CD4-positive, alpha-beta T cell treated with Interleukin-17A for 4 hours (primary cell): ENCODE measurements at places on chromosomes 1 and 21.

- DNase-seq = no peak
Measured at GRCh38 chr1:29502225-29502910, 266.0 kb downstream of the PTPRU start.

GRCh38 chr1:38624336-38625039, 235.1 kb downstream of the RRAGC start:
- DNase-seq = no peak

DNA sequence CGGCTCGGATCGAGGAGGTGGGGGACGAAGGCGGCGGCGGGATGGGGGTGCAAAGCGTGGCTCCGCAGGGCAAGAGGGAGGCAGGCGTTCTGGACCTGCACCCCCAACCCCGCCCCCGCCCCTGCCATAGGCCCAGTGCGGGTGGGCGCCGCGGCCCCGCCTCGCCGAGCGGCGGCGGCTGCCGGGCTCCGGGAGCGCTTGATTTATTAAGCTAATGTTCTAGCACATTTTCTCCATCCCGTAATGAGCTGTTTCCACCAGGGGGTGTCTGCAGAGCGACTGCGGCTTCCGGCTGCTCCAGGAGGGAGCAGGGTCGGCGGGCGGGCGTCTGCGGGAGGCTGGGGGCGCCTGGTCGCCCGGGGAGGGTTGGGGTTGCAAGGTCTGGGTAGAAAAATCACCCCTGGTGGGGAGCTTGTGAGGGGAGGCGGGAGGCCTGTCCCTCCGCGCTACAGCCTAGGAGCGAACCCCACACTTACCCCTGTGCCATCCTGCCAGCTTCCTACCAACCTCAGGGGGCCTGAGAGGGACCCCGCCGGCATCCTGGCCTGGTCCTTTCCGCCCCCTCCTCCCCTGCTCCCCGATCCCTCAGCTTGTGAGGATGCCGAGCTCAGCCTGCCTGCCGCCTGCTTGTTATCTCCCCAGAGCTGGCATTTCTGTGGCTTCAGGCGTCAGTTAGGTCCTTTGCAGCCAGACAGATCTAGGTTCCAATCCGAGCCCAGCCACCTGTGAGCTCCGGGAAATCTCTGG, 48.5 kb upstream of the ACOT11 start:
- peak; percentile 60 for DNase-seq

- no peak for DNase-seq
Measured at GRCh38 chr1:166907763-166908162, 31.7 kb upstream of the TADA1 start.

- no peak for DNase-seq
Measured at GRCh38 chr1:97186381-97186780, 464.8 kb downstream of the PTBP2 start.

DNA sequence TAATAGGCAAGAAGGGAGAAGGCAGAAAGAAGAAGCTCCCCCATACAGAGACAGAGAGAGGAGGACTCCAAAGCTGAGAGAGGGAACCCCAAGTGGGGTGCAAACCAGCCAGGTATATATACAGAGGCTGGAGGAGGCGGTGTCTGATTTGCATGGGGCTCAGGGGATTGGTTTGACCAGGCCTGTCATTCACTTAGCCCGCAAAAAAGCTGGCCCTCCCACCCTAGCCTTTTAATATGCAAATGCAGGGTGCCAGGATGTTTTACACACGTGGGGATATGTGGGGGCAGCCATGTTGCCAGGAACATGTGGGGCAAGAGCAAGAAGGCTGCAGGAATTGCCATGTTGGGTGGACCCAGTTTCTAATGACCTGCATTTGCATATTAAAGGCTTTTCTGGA, 37.0 kb upstream of the TENT5B start:
- DNase-seq = no peak

GRCh38 chr1:14282707-14283106, 315.8 kb upstream of the KAZN start:
- no peak for DNase-seq

DNA sequence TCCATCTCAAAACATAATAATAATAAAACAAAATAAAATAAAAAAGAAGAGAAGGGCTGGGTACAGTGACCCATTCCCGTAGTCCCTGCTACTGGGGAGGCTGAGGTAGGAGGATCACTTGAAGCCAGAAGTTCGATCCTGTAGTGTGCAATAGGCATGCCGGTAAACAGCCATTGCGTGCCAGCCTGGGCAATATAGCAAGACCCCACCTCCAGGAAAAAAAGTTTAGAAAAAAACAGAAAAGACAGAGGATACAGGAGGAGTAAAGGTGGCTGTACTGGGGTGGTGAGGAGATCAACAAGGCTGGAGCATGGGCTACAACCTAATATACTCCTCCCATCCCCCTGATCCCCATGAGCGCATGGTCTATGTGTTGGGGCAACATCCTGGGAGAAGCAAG, 30.8 kb downstream of the PTAFR start:
- no peak for DNase-seq

- DNase-seq = no peak
Measured at GRCh38 chr21:42252778-42253340, 33.9 kb downstream of the ABCG1 start.

DNA sequence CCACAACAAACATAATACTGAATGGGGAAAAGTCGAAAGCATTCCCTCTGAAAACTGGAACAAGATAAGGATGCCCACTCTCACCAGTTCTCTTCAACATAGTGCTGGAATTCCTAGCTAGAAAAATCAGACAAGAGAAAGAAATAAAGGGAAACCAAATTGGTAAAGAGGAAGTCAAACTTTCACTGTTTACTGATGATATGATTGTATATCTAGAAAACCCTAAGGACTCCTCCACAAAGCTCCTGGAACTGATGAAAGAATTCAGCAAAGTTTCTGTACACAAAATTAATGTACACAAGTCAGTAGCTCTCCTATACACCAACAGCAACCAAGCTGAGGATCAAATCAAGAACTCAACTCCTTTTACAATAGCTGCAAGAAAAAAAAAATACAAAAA, 6.9 kb upstream of the F13B start:
- DNase-seq = no peak

DNA sequence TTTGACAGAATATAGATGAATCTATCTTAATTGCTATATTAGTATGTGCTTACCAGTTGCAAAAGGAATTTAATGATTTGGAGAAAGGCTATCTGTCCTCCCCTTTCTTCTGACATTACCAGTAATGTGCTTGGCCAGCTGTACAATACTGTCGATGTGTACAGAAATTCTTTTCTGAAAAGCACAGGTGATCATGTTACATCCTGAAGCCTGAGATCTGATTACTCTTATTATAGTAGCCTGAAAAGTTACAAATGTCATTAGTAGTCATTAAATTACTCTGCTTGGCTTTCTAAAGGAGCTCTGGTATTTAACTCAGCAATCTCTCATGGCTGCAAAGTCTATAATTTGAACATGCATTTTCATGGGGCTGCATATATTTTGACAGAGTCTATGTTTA, 209.8 kb downstream of the PTPRC start:
- DNase-seq = no peak

- DNase-seq = no peak
Measured at GRCh38 chr21:29423099-29423870, 124.6 kb downstream of the BACH1 start.

- DNase-seq = no peak
Measured at GRCh38 chr1:83716641-83717040, 282.3 kb downstream of the TTLL7 start.

GRCh38 chr1:179340918-179341317, 24.9 kb upstream of the AXDND1 start:
- DNase-seq = no peak

GRCh38 chr1:36517011-36517771, 34.5 kb upstream of the CSF3R start:
- no peak for DNase-seq
